T-helper 17 cell (primary cell): ENCODE measurements at places on chromosomes 12 and 14.
A peak's percentile ranks its signal among the peaks of the same experiment; 100 is the strongest.

DNA sequence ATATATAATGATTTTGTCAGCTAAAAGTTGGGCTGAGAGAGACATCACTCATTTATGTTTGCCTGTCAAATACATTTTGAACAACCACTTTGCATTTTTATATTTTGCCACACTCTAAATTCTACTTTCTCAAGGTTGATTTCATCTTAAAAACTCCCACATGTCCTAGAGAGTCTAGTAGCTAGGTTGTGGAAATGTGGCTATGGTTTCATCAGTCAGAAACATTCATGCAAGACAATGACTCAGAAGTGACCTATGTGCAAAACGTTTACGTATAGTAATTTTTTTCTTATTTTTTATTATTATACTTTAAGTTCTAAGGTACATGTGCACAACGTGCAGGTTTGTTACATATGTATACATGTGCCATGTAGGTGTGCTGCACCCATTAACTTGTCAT lies 27.4 kb upstream of the PRKD1 start:
- no peak for DNase-seq

DNA sequence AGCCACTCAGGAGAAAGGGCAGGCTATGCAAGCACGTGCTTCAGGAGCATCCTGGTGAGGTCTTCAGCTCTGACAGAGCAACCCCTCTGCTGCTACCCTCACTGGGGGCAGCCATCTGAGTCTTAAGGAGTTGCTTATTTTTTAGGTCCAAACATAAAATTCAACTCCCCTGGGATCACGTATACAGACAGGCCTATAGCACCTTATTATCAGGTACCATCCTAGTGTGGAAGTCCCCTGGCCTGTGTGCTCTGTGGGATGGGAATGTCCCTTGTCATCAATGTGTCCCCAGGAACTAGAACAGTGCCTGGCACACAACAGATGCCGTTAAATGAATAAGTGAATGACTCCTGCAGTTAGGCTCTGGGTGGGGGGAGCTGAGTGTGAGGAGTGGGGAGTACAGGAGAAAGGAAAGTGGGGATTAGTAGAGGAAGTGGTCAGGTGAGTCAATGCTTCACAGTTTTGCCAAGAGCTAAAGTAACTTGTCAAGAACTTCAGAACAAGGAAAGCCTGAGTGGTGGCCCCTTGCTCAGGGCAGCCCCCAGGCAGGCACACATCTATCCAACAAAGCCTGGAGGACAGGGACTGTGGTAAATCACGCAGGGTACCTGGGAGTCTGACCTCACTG lies 33.5 kb downstream of the DAD1 start:
- peak; percentile 49 for DNase-seq

- no peak for DNase-seq
Measured at GRCh38 chr14:32078023-32078857, 1.1 kb downstream of the ARHGAP5 start.

DNA sequence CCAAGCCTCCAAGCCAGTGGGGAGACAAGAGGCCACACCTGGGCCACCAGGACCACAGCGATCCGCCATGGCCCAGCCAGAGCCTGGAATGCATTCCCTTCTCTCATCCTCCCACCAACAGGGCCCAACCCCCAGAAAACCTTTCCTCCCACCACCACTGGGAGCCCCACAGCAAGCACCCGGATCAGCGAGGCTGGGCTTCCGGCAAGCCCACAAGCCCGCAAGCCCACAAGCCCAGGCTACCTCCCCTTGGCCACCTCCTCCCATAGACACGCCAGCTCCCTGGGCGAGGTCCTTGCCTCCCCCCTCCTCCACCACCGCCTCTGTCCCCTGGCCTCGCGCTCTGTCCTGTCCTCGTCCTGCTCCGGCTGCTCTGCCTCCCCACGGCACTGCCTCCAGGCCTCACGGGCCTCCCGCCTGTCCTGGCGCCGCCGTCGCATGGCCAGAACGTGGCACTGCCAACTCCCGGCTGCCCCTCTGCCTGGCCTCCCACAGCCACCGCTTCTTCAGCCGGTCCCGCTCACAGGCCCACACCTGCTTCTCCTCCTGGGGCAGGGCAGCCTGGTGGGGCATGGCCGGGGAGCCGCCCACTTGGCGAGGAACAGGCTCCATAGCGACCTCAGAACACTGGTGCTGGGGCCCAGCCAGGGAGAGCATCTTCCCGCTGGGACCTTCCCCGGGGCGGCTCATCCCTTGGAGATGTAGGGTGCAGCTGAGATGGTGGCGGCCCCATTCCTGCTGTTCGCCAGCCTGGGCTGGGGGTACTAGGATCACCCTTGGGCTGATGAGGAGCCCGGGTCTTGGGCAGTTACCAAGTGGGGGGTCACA lies 5.6 kb downstream of the CDK2AP1 start:
- no peak for DNase-seq

- DNase-seq: no peak
Measured at GRCh38 chr14:89339158-89339557, 77.9 kb downstream of the FOXN3 start.

DNA sequence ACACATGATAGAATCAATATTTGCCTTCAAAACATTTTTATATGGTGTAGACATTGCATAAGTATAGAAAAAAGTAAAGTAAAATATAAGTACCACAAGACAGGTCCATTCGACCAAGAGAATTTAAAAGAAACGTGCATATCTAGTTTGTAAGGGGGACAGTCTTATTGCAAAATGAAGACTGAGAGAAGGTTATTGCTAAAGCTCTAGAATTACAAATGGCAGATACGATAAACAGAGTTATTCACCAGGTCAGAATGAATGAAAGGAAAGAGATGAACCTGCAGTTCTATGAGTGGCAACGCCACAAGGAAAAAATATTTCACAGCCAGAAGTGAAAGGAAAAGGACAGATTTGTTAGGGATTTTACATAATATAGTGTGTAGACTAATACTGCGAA lies 224.8 kb downstream of the PTPRO start:
- no peak for DNase-seq

GRCh38 chr12:111626230-111626629 lies 27.1 kb upstream of the ATXN2 start:
- DNase-seq: no peak

DNA sequence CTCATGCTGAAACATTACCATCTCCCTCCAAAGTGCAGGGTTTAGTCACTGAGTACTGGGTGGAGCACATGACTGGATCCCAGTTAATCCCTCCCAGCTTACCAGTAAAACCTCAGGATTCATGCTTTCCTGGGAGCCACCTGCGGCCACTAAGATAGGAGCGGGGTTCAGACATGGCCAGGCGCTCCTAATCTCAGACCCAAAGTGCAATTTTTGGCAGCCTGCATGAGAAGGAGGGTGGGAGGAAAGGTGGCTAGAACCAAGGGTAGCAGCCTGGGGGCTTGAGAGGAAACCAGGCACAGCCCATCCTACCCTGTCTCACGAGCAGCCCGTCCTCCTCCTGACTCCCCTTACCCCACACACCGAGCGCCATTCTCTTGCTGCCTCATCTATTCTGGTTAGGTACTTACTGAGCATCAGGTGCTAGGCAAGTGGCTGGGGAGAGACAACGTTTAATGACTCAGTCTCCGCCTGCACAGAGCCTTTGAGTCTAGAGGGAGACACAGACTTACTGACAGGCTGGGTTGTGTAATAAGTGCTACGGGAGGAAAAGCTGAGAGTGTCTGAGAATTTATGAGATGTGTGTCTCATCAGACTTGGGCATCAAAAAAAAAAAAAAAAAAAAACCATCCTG lies 9.9 kb downstream of the GPRC5A start:
- DNase-seq: no peak

- no peak for DNase-seq
Measured at GRCh38 chr14:68951035-68951797, 27.9 kb downstream of the ACTN1 start.

DNA sequence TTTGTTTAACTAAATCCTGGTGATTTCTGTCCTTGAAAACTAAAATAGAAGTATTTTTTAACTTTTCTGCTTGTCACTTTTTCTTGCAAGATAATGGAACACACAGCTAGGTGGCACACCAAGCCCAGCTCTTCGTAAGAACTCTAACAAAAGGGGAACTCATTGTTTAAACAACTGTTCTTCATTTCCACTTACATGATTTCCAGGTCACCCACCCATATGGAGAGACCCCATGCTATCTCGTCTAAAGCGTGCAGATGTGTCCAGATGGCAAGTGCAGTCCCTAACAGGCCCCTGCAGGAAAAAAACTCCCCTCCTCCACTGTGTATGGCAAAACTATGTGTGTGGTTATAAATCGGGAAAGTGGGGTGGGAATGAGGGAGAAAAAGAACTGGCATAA lies 43.3 kb upstream of the NT5DC3 start:
- no peak for DNase-seq

DNA sequence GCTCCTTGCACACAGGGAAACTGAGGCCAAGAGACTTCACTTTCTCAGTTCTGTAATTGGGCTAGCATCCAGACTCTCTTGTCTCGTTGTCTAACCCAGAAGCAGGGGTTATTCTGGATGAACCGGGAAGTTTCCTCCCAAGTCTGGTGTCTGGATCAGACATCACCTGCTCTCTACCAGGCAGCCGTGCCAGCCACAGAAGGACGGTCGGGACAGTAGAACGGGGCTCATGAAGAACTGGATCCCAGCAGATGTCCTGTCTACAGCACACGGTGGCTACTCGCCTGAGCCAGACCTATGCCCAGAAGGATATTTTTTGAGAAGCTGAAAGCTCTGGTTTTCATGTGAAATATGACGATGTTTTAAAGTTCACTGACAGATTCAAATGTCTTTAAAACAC lies 19.1 kb upstream of the FZD10 start:
- DNase-seq: no peak

GRCh38 chr12:64186789-64187188 lies 35.3 kb downstream of the KICS2 start:
- DNase-seq: no peak

- DNase-seq: no peak
Measured at GRCh38 chr12:84691266-84691665, 221.3 kb downstream of the SLC6A15 start.

- DNase-seq: no peak
Measured at GRCh38 chr14:78135450-78135891, 34.7 kb upstream of the NRXN3 start.

DNA sequence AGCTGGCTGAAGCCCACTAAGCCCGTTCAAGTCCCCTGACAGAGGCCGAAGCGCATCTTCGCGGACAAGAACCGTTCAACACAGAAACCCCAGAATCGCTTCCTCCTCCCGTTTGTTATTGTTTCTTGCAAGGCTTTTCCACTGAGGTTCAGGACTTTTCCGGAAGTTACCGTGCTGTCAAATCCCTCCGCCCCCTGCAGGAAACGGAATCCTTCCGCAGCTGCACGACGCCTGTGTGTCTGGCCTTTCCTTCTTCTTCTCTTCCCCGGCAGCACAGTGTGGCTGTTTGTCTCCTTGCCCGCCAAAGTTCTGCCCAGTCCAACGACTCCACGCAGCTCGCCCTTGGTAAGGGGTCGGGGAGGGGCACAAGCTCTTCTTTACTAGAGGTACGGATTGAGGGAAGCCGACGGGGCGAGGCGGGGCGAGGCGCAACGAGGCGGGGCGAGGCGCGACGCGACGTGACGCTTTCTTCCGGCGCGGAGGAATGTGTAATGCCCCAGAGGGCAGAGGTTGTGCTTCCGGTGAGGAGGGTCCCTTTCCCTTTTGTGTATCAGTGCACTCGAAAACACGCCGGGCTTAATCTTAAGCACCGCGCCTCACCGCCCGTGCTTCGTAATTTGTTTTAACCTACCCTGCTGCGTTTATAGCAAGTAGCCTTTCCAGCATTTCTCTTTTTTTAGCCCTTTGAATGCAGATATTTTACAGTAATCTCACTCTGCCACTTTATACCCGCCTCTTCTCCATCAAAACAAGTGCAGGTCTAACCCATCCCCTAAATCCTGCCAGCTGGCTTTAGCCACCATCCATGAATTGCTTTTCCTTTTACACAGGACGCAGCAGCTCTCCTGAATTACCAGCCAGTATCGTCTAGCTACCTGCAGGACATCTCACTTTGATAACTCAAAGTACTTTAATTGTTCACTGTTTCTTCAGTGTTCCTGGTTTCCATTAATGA lies at the start of gene KDM5A:
Gene KDM5A, minus strand, starts transcription at position 179 of the 955 bp plus-strand sequence. CDS start 229 bp downstream, outside the sequence.
- peak; percentile 85 for DNase-seq

GRCh38 chr14:65377576-65377975 lies 35.0 kb upstream of the FUT8 start:
- DNase-seq: no peak

DNA sequence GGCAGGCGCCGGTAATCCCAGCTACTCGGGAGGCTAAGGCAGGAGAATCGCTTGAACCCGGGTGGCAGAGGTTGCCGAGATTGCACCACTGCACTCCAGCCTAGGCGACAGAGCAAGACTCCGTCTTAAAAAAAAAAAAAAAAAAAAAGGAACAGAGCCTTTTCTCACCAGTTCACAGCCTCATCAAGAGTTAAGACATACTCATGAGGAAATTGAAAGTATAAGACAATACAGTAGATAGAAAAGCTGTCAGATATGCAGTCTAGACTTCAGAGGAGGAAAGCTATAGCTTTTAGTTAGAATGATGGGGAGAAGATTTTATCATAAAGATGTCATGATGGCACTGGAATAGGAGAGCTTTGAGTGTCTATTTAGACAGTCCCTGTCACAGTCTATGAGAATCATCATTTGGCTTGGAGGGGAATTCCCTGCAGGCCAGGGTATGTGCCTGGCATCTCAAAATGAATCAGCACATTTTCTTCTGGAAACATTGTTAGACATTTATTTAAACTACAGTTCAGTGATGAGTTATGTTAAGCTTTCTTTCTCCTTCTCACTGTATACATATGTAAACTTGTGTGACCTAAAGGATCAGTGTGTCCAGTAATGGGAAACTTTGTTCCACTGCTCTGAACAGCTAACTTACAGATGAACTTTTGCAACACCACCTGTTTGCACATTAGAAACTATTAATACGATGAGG lies 2.9 kb upstream of the RAB35 start:
- DNase-seq: no peak

DNA sequence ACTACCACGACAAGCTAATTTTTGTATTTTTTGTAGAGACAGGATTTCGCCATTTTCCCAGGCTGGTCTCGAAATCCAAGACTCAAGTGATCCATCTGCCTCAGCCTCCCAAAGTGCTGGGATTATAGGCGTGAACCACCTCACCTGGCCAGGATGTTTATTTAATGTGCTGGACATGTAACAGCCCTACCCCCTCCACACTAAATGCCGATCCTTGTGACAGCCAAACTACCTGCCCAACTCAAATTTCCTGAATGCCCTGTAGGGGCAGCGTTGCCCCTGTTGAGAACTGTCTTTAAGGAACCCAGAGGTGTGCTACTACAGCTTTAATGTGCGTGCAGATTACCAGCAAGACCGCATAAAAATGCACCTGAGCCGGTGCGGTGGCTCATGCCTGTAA lies 48.1 kb downstream of the KCNK13 start:
- no peak for DNase-seq

- DNase-seq: no peak
Measured at GRCh38 chr12:3746758-3747157, 6.2 kb downstream of the CRACR2A start.

GRCh38 chr12:40223646-40224045 lies 1.2 kb upstream of the LRRK2 start:
- DNase-seq: no peak

- no peak for DNase-seq
Measured at GRCh38 chr12:130070126-130070611, 92.1 kb upstream of the FZD10 start.

GRCh38 chr14:24900269-24901100 lies 149.5 kb downstream of the STXBP6 start:
- DNase-seq: no peak

- no peak for DNase-seq
Measured at GRCh38 chr14:89466484-89466883, 49.5 kb upstream of the FOXN3 start.
